ENCODE measurements at places on chromosomes 7 and 10.
A peak's percentile ranks its signal among the peaks of the same experiment; 100 is the strongest.

DNA sequence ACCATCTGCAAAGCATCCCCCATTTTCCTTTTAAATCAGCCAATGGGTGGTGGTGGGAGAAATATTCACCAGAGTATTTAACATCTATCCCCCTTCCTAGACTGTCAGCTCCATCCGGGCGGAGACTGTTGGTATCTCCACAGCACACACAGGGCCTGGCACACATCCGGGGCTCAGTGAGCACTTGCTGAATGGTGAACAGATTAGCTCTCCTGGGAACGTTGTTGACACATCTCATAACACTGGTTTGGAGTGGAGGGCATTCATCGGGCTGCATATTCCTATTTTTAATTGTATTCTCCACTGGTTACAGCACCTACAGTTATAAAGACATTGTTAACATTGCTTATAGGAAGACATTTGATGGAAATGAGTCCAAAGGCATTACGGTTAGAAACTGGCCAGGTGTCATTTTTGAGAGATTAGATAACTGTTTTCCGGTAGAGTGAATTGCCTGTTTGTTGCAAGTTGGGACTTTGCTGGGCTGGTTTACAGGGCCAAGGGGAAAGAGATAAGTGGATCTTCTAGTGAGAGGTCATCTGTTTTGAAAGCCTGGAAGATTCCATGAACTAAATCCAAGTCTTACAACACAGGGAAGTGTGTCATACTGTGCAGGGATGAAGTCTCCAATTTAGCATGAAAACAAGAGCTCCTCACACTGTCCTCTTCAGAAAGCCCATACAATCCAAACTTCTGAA lies 101.8 kb downstream of the EGFR start:
- DNase-seq, result peak; percentile 84

GRCh38 chr7:131021460-131021859 lies 287.5 kb upstream of the KLF14 start:
- no peak for DNase-seq

DNA sequence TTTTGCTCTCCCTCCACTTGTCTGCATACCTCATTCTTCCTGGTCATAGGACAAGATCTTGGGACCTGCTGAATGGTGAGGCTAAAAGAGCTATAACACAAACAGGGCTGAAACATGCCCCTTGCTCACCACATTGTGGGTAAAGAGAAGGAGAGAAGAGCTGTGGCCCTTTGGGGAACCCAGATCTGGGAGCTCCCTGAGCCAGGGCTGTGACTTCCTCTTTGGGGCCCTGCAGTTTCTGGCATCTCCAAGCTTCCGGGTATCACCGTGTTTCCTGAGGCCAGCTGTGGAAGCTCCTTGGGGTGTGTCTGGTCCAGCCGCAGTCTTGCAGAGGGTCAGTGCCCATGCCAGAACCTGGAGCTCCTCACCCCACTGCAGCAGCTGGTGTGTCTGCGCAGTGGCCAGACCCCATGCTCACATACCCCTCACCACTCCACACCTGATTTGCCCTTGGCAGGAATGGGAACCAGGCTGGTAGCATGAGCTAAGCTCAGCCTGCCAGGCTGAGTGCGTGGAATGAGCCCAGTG lies 34.0 kb downstream of the DKK1 start:
- no peak for DNase-seq

GRCh38 chr7:15306296-15306695 lies 255.5 kb downstream of the AGMO start:
- DNase-seq, result no peak

GRCh38 chr10:6343305-6344010 lies 140.7 kb downstream of the PFKFB3 start:
- peak; percentile 36 for DNase-seq

GRCh38 chr10:28010821-28011220 lies 11.9 kb upstream of the ODAD2 start:
- DNase-seq, result no peak

DNA sequence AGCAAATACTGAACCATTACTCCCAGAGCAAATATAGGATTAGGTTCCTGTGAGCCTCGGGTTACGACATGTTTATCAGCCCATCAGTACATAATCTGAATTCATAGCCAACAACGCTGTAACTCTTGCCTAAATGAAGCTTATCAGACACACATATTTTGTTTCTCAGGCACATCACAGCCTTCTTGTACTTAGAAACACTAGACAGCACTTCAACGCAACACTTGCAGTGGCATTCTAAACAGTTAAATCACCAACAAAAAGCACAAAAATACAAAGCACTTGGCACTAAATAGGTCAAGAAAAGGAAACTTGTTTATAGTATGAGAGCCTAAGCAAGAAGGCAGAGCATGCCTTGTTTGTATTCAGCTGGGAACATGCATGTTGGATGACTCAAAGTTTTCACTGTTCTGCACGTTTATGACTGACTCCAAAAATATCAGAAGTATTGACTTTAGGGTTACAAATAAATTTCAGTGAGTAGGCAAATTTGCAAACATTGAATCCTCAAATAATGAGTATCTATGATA lies 75.0 kb downstream of the VPS50 start:
- DNase-seq, result peak; percentile 47

DNA sequence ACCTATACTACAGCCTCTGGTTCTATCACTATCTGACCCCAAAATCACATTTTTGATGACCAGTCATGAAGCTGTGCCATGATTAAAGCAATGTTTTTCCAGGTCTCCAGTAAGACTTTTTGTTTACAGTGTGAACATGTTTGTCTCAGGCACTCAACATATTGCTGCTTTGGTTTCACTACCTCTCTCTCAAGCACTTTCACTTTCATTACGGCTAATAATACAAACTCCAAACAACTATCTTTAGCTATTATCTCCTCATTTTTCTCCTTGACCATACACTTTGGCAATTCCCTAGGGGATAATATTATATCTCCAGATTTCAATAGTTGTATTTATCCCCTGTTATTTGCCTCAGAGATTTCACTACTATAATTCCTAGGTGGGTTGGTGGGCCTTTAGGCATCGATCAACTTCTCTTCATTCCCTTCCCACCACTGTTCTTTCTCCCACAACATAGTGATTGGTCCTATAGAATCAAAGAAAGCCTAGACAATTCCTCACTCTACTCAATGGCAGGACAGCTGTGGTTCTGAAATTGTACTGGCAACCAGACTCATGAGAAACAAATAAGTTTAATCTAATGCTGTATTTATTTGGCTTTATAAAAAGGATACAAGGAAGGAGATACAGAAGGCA lies 261.4 kb upstream of the ZWINT start:
- DNase-seq, result no peak

DNA sequence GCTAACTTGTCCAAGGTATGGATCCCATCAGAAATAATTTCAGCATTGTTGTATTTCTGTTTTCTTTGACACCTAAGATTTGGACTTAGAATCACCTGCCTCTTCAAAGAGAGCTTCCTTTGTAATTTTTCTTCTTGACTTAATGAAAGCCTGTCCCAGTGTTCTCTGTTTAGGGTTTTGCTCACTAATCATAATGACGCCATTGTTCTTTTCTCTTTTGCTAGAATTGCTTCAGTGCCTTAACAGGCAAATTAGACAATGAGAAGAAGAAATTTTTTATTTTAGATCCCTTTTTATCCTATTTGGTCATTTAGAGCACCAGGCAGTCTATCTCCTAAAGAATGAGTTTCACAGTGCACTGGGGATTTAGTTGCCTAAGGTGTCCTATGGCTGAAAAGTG lies 128.5 kb downstream of the SND1 start:
- no peak for DNase-seq

- peak; percentile 15 for DNase-seq
These were observed 6.9 kb downstream of the CELF2 start for GRCh38 chr10:11024596-11024995.

DNA sequence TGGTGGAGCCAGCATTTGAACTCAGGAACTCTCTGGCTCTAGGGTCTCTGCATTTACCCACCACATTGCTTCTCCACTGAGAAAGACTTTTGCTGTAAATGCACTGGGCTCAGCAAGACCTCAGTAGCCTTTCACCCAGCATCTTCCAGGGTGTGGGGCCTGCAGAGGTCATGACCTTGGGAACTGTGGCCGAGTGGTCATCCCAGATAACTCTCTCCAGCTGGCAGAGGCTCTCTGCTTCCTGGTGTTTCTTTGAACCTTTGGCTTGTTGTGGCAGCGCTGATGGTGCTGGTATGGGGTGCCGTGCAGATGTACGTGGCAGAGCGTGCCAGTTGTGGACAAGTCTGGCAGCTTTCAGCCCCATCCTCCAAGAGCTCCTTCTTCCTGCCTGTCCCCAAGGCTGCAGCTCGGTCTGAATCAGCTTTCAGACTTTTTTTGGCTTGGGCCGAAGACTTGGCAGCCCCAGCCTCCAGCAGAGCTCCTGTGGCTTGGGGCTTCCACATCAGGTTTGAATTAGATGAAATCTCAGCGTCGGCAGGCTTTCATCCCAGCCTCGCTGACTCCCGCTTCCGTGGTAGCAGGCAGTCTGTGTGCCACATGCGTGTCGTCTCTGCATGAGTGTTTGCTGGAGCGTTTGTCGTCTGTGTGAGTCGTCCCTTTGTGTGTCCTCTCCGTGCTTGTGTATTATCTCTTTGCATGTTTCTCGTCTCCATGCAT lies 21.5 kb downstream of the ADAMTS14 start:
- peak; percentile 95 for DNase-seq

DNA sequence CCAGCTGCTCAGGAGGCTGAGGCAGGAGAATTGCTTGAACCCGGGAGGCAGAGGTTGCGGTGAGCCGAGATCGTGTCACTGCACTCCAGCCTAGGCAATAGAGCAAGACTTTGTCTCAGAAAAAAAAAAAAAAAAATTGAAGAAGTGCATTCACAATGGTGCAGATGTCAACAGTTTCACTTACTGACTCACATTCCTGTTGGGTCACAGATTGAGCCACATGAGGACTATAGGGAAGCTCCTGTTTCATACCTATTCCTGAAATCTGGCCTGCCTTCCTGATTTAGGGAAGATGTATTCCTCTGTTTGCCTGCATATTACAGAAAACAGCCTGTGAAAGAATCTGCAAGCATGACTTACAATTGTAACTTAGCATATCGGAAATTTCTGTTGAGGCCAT lies 78.2 kb downstream of the AKR1C4 start:
- no peak for DNase-seq

GRCh38 chr7:29453021-29453420 lies 110.6 kb upstream of the PRR15 start:
- no peak for DNase-seq

DNA sequence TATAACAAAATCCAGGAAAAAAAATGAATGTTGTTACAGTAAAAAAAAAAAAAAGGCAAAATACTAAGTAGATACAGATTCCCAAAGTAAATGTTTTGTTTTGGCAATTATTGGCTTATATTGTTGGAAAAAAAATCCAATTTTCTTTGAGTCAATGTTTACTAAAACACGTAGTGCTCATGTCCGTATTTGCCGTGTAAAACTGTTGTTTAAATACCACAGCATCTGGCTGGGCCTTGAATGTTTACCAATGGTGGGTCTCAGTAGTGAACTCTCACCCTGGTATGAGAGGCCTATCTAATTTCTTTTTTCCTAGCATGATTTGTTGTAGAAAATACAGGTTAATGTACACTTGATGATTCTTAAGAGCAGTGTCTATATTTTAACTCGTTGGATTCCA lies 41.4 kb upstream of the SLC26A5 start:
- no peak for DNase-seq

DNA sequence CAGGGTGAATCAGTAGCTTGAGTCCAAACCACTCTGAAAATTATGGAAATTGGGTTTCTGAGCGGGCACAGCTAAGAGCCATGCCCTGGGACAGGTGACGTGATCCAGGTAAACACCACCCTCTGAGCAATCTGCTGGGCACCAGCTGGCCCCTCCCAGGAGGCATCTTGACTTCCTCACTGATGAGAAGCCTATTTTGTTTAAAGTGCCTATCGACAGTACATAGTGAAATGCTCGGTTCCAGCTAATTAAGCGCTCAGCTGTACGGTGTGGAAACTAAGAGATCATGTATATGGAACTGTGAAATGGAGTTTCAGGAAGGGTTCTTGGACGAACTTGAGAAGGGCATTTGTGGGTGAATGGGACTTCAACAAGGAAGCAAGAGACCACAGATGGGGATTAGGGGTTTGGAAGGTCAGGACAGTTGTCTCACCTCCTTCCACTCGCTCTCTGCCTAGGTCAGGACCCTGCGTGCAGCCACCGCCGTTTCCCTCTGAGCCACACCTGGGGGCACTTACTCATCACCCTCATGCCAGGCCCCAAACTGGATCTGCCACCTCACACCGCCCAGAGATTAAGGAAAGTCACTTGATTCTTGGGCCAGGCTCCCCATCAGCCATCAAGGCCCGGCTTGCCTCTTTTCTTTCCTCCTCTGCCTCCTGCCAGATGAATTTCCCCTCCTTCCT lies 3.2 kb downstream of the ITPRIP start:
- DNase-seq, result no peak

GRCh38 chr10:84846658-84847316 lies 518.4 kb downstream of the CCSER2 start:
- no peak for DNase-seq

- DNase-seq, result no peak
These were observed 70.0 kb downstream of the WAPL start for GRCh38 chr10:86451604-86451960.

- DNase-seq, result peak; percentile 42
These were observed 10.5 kb downstream of the SKAP2 start for GRCh38 chr7:26853788-26854393.

GRCh38 chr10:52759154-52759553 lies 13.4 kb downstream of the MBL2 start:
- no peak for DNase-seq

GRCh38 chr10:118246332-118247295 lies 95.5 kb downstream of the FAM204A start:
- no peak for DNase-seq
